NCI-H2029 (cell line): ENCODE measurements at places on chromosomes 2 and 18.

GRCh38 chr2:199684832-199685231 lies 166.2 kb downstream of the FTCDNL1 start:
- DNase-seq, result no peak

- DNase-seq, result no peak
These were observed 57.6 kb upstream of the CD302 start for GRCh38 chr2:159855557-159856061.

GRCh38 chr2:146665800-146666199 lies 1179.0 kb upstream of the ACVR2A start:
- DNase-seq, result no peak

DNA sequence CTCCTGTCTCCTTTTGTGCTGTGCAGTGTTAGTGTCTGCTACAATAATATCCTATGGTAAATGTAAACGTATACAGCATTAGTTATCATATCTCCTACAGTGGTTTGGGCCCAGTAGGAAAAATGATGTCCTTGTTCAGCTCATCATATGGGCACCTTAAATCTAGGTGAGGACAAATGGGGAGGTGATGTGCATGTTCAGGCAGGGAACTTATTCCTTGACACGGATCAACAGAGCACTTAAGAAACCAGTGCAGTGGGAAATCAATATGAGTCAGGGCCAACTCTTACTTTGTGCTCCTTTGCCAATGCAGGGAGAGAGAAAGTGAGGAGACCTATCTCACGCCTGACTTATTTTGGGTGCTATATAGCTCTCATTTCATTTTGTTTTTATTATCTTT lies 76.4 kb downstream of the KLHL14 start:
- no peak for DNase-seq

DNA sequence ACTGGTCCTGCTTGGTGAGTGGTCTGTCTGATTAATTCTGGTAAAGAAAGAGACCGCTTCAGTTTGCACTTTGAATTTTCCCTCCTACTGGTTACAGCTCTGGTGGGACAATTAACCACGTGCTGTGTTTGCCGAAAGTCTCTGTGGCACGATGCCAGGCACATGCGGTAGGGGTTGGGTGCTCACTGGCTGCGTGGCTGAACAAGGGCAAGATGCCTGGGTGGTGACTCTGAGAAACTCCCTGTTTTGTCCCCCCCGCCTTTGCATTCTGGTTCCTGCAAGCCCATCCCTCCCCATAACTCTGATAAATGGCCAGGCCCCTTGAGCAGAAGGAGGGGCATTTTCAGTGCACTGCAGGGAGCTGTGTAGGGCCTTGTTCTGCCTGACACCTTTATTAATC lies 206.1 kb downstream of the TFCP2L1 start:
- no peak for DNase-seq

GRCh38 chr18:8998481-8999217 lies 103.8 kb upstream of the NDUFV2 start:
- DNase-seq, result no peak

DNA sequence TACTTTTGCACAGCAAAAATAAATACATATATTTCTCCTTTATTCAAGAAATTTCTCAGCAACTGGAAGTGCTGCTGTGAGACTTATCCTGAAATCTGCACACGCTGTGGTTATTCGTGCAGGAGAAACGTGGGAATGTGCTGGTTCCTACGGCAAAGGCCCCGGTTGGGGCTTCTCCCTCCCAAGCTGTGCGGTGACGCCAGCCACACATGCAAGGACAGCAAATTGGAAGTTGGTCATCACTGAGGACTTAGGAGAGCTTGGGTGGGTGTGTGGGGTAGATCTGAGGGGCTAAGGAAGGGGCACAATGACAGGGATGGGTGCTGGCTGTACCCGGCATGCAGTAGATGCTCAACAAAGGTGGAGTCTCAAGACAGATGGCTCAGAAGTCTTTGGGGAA lies 16.5 kb upstream of the MTCL1 start:
- DNase-seq, result no peak

DNA sequence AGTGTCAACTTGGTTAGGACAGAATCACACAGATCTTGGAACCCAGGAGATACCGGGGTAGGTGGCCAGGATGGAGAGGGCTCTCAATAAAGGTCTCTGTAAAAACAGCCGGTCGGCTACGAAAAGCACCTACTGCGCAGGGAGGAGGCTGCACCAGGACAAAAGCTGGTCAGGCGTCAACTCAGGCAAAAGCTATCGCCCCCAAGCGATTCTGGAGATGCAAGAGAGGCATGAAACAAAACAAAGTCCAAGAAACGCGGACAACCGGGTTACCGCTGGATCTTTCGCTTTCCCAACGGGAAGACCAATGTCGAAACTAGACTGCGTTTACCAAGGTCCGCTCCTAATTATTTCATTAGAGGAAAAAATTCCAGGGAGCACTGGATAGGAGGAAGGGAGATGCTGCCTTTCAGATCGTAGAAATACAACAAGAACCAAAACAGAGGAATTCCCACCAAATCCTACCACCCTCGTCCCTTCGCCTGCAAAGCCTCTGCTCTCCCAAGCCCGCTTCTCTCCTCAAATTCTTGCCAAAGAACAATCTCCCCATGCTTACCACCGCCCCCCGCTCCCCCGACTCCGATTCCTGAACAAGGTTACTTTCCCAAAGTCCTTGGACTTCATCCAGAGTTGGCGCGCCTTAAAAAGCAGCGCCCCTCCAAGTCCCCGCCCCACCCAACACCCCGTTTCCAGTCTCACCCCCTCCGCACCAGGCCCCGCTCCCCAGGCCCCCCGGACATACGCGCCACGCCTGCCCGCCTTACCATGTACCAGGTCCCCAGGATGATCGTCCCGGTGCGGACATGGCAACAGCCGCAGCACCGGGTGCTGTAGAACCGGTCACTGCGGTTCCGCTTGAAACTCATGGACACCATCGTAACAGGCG lies 539 bp downstream of the LAPTM4A start:
- DNase-seq, result no peak

- DNase-seq, result no peak
These were observed 4.7 kb upstream of the KCNF1 start for GRCh38 chr2:10906926-10907625.

DNA sequence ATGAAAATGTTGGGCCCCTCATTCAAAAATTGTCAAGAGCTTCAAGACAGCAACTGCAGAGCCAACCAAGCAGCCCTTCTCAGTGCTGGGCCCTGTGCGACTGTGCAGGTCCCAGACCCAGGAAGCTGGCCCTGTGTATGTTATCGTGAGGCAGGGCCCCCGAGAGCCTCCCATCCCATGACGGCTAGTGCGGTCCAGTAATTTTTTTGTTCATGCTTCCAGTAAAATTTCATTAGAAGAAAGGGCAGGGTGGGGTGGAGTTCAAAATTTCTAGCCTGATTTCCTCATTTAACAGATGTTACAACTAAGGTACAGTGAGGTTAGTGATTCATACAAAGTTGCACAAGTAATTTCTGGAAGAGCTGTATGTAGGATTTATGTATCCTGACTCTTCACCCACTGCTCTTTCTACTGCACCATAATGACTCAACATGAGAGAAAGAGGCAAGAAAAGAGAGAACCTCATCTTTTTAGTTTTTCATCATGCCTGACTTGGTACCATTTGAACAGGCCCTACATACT lies 105.5 kb downstream of the ZEB2 start:
- no peak for DNase-seq
